ENCODE measurements at places on chromosomes 2 and 18. TPM values are rescaled to one million over a fixed set of nuclear protein-coding genes. Genes with fewer than 3 reads are reported as not detected.

The PRKAG3 gene
- not detected for polyA plus RNA-seq

The RBKS gene
- polyA plus RNA-seq, result 2.1 TPM

The GULP1 gene
- 0.73 TPM for polyA plus RNA-seq

The SULT1C4 gene
- 9.2 TPM for polyA plus RNA-seq

The KLHL30 gene
- not detected for polyA plus RNA-seq

The FRZB gene
- 8.5 TPM for polyA plus RNA-seq

The LINC00305 gene
- polyA plus RNA-seq, result not detected

The NGEF gene
- 33.4 TPM for polyA plus RNA-seq

The KIF5C gene
- polyA plus RNA-seq, result 93.6 TPM

The AMER3 gene
- polyA plus RNA-seq, result 5.7 TPM
